RPMI8226 (cell line): ENCODE measurements at places on chromosomes 7 and 10.

DNA sequence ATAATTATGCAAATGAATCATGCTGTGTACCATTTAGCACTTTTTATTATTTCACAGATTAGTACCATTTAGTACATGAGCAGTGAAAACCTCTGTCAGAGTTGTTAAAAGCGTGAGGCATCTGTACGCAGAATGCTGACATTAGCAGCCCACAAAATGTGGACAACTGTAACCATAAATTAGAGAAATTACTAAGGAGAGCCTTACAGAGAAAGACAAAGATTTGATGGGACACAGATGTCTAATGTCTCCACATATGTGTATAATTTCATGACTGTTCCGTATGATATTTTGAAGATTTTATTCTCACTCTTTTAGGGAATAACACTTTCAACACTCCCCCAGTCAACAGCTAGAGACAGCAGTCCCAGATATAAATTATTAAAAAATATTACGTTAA is 414.0 kb upstream of the ANKRD30A start:
- no peak for DNase-seq

GRCh38 chr10:112778579-112778978 is 171.5 kb upstream of the TCF7L2 start:
- no peak for DNase-seq

DNA sequence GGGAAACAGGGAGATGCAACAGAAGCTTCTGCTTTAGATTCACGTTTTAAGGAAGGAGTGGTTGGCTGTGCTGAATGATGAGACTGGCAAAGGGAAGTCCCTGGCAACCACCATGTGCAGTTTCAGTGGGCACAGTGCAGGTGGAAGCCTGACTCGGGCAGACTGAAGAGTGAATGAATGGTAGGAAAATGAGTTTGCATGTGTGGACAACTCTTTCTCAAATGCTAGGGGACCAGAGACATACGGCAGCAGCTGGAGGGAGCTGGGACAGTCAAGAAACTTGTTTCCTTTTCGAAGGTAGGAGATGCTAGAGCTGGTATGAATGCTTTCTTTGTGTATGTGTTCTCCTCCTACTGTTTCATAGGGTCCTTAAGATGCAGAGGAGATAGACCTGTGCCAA is 29.0 kb downstream of the PODXL start:
- peak; percentile 23 for DNase-seq

GRCh38 chr7:26694141-26694540 is 170.2 kb downstream of the SKAP2 start:
- DNase-seq: no peak

DNA sequence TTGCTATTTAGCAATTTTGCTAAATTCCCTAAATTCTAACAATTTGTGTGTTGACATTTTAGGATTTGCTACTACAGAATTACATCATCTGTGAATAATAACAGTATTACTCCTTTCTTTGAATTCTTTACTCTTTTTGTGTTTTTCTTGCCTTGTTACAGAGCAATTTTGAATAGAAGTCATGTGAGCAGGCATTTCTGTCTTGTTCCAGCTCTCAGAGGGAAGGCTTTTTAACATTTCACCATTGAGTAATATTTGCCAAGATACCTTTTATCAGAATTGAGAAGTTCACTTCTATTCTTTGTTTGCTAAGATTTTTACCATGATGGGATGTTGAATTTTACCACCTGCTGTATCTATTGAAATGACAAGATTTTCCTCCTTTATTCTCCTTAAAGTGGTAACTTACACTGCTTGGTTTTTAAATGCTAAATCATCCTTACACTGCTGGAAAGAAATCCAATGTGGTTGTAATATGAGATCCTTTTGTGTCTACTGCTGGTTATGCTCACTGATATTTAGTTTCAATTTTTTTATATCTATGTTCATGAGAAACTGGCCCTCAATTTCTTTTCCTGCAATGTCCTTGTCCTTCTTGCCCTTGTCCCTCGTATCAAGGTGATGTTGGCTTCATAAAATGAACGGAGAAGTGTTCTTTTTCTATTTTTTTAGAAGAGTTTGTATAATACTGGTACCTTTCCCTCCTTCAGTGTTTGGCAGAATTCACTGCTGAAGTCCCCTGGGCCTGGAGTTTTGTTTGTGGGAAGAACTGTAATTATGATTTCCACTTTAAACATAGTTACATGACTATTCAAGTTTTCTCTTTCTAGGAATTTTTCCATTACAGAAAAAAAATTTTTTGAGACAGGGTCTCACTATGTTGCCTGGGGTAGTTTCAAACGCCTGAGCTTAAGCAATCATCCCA is 50.3 kb upstream of the ATP6V0A4 start:
- no peak for DNase-seq

DNA sequence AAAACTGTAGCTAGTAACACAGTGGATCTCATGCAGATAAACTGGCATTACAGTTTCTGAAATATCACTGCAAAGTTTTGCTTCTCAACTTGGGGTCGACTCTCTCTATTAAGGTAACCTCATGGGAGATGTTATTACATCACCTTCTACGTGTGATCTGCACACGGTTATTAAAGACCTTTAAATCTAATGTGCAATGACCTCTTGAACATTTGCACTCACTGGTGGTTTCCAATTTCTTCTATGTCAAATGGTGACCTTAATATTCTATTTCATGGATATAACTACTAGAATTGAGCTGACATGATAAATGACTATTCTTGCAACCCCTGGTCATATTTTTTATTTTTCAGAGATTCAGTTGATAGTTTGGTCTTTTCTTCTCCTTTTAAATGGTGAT is 191.3 kb downstream of the PPP1R3A start:
- no peak for DNase-seq

DNA sequence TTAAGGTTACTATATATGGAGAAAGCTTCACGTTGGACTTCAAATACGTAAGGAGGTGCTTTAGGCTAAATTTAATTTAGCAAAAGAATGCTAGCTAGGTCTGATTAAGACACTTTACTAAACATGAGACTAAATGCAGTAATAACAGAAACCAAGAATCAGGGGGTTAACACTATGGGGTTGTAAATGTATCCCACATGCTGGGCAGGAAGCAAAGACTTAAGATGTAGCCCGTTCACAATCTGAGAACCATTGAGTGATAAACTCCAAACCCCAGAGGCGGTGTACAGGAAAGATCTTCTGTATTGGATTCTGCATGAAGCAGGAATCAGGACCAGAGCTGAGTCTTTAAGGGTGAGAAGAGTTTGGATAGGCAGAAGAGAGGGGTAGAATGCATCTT is 60.4 kb downstream of the FZD1 start:
- DNase-seq: no peak

GRCh38 chr7:112580717-112581435 is 100.1 kb downstream of the LSMEM1 start:
- DNase-seq: no peak

DNA sequence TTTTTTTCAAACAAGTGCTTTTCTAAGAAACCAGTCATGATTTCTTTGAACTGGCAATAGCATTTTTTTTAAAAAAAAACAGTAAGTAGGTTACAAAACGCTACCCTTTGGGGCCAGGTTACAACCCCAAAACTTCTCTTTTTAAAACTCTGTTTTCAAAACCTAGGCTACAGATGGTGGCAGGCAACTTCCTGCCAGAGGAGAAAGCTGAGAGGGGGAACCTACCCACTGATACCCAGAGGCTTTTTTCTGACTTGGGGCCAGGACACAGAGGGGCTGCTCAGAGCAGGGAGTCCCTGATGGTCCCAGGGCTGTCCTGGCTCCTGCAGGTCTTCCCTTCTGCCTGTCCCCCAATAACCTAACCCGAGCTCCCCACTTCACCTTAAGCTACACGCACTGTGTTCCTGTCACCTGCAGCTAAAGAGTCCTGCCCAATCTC is 6.9 kb downstream of the STN1 start:
- DNase-seq: no peak

DNA sequence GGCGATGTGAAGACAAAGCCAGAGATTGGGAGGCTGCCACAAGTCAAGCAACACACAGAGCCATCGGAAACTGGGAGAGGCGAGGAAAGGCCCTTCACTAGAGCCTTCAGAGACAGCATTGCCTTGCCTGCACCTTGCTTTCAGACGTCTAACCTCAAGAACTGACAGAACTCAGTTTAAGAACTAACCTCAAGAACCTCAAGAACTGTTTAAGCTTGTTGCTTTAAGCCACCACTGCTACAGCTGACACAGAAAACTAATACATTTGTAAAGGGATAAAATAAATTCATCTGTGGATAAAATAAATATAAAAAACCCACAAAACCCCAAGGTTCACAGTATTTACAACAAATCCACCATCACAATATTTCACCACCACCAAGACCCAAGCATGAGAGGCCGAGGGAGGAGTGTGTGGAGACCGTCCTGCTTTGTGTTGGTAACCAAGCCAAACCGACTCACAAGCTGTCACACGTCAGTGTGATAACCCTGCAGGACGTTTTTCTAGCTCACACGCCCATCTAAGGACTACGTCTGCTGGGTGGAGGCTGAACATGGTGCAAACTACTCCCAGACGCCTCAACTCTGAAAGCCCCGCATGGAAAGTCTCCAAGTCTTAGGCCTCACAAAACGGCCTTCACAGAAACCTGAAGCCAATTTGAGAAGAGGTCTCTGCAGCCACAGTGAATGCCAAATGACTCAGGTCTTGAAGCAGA is 116.8 kb downstream of the ABLIM1 start:
- no peak for DNase-seq

GRCh38 chr7:18191341-18191740 is 163.7 kb upstream of the PRPS1L1 start:
- DNase-seq: no peak

- peak; percentile 62 for DNase-seq
These were observed at the start of gene INA for GRCh38 chr10:103276896-103277712. Gene INA, plus strand, starts transcription at chr10:103277138. Its CDS starts 74 bp downstream, at chr10:103277212.

- DNase-seq: no peak
These were observed 19.8 kb downstream of the CEP41 start for GRCh38 chr7:130420943-130421578.

DNA sequence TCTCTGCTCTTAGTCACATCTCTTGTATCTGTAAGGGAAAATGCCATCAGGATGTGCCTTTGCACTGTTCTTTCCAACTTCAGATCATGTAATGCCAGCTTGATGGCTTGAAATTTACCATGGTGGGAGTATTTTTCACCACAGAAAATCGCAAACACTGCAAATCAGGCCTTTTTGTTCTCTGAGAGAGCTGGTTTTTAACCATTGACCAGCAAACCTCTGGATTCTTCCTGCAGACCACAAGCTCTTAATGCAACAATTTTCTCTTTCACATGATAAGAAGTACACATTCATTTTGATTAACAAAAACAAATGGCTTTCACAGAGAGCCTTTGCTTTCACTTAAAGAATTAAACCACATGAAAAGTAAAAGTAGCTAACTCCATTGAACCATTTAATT is 145.4 kb upstream of the NEBL start:
- no peak for DNase-seq

DNA sequence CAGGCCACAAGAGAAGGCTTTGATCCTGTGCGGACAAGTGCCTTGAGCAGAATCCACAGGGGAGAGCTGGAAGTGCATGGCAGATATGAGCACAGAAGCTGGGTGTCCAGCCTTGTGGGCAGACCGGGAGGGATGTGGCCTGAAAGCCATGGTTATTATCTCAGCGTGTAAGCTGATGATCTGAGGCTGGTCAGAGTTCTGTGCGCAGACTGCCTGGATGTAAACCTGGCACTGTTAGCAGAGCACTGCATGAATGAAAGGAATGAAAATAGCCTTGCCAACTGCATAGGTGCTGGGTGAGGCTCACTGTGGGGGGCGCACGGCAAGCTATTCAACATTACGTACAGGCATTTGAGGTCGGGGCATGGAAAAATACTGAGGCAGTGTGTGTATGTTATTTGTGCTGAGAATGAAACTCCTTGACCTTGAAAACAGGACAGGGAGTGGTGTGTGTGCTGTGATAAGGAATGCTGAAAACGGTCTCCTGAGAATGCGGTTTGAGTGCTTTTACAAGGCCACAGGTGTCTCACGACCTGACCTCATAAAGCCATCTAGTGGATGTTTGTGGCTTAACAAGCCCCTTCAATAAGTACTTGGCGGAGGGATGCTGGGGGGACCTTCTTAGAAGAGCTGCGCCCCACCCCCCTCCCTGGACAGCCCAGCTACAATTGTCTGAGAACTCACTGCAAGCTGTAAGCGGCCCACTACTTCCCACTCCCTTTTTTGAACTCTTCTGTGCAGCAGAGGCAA is 18.7 kb downstream of the AKR1C1 start:
- peak; percentile 74 for DNase-seq

- no peak for DNase-seq
These were observed 142.6 kb upstream of the RNF32 start for GRCh38 chr7:156497776-156498509.

- no peak for DNase-seq
These were observed 131.1 kb downstream of the TAX1BP1 start for GRCh38 chr7:27871086-27871485.

- DNase-seq: no peak
These were observed 210.5 kb downstream of the SEMA3A start for GRCh38 chr7:83984076-83984475.

DNA sequence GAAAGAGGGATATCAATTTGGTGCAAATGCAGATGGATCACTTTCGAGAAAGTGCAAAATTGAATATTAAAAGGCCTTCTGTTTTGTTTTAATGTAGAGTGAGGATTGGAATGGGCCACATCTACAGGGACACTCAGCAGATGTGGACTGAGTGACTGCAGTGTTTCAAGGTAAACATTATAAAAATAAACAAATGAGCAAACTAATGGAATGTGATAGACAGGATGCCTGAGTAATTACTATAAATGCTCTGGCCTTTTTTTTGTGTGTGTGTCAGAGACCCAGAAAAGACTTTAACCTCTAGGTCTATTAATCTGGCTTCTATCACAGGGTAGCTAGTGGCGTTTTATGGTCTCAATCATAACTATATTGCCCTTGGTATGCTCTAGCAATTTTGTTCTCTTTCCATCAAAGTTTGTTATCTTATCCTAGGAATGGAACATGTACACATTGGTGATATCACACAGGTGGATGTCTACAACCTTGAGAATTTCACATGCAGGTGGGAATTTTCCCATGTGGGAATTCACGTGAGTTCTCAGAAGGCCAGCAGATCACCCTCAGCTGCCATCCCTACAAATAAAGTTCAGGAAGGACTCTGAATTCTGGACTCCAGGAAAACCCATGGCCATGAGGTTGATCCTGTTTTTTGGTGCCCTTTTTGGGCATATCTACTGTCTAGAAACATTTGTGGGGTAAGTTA is at the start of gene CPA2:
TSS of gene CPA2 (plus strand) at position 606 of the 703 bp plus-strand sequence. CDS start at position 625, 19 bp downstream.
- no peak for DNase-seq

- no peak for DNase-seq
These were observed 107.9 kb downstream of the JCAD start for GRCh38 chr10:29951441-29951931.

DNA sequence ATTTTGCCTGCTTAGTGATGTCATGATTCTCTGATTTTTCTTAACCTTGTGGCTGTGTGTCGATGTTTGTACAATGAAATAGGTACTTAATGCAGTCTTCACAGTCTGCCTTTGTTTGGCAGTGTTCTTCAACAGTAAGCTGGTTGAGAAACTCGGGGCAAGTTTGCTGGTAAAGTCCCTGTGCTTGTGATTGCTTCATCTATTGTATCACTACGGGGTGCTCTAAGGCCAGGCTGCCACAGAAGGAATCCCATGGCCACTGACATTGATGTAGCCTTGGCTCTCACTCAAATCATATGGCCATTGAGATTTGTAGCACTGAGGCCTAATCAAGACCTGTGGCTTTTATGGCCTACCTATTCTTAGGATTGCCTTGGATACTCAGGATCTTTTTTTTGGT is 33.5 kb upstream of the PRSS37 start:
- peak; percentile 47 for DNase-seq
